ENCODE measurements at places on chromosomes 6 and 20. TPM values are rescaled to one million over a fixed set of nuclear protein-coding genes. Genes with fewer than 3 reads are reported as not detected.

The HTR1B gene
- 11.4 TPM for total RNA-seq

DNA sequence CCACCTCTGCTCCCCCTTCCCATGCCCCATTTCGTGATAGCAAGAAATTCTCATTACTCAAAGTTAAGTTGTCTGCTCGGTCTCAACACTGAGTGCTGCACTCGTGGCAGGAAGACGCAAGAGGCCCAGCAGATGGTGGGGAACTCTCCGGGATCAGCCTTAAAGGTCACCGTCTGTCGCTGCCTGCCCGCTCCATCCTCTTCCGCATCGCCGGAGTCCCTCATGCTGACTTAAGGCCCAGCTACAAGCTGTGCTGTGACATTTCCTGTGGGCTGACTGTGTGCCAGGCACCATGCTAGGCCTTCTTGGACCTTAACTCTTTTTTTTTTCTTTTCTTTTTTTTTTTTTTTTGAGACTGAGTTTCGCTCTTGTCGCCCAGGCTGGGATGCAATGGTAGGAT, 17.8 kb downstream of the GRM4 start:
- DNase-seq: no peak
- H3K4me1 ChIP-seq: no peaks in the 10 kb centered on the region
- H3K27me3 ChIP-seq: peaks cover 19% of the 10 kb centered on the region
- no peak overlapping the region for H3K27ac ChIP-seq
- no peaks in the 10 kb centered on the region for H3K36me3 ChIP-seq
- no peak overlapping the region for H3K4me3 ChIP-seq

DNA sequence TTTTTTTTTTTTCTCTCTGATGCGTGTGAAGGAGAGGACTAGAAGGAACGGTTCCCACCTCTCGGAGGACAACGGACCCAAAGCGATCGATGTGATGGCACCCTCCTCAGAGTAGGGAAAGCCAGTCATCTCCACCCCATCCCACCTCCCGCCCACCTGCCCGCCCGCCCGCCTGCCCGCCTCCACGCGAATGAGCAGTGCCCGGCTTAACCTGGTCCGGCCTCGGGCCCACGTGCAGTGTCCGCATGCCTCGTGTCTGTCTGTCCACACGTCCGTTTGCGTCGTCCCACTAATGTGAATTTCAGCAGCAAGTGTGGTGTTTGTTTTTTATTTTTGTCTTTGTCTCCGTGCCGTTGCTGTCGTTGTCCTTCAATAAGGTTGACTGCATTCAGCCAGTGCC, 42.1 kb upstream of the MYL9 start:
- peaks cover 27% of the 10 kb centered on the region for H3K36me3 ChIP-seq
- H3K27me3 ChIP-seq: no peaks in the 10 kb centered on the region
- H3K4me1 ChIP-seq: peaks cover 34% of the 10 kb centered on the region
- H3K4me3 ChIP-seq: no peak overlapping the region
- DNase-seq: no peak

The SALL4 gene
- total RNA-seq: 1.8 TPM

GRCh38 chr6:138038142-138038870, 68.9 kb downstream of the PERP start:
- H3K4me3 ChIP-seq: no peak overlapping the region
- no peaks in the 10 kb centered on the region for H3K36me3 ChIP-seq
- H3K4me1 ChIP-seq: no peaks in the 10 kb centered on the region
- H3K27ac ChIP-seq: no peak overlapping the region
- no peaks in the 10 kb centered on the region for H3K27me3 ChIP-seq
- no peak for DNase-seq

DNA sequence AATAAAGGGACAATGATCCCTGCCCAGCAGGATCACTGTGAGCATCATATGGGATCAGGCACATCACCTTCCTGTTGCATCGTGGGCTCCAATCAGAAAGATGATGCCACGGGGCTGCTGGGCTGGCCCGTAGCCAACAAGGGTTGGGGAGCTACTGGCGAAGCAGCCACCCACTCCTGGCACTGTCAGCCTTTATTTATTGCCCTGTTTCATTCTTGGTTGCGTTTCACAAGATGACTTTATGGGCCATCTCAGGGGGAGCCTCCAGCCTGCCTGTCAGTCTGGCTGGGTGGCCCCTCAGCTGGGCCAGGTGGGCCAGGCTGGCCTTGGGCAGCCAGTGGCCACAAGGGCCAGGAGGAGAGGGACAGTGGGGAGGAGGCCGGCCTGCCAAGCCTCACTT, 17.3 kb downstream of the VSTM2L start:
- H3K27ac ChIP-seq: no peak overlapping the region
- no peaks in the 10 kb centered on the region for H3K36me3 ChIP-seq
- peaks cover 33% of the 10 kb centered on the region for H3K4me1 ChIP-seq
- no peak overlapping the region for H3K4me3 ChIP-seq
- DNase-seq: no peak

All from osteocyte (in vitro differentiated cells).